ENCODE measurements at places on chromosomes 2 and 18.

GRCh38 chr2:174158003-174158402 is 90.3 kb downstream of the OLA1 start:
- H3K27ac ChIP-seq, result no peak overlapping the region
- H3K27me3 ChIP-seq, result no peaks in the 10 kb centered on the region
- DNase-seq, result no peak
- H3K4me3 ChIP-seq, result no peak overlapping the region
- H3K4me1 ChIP-seq, result no peaks in the 10 kb centered on the region

DNA sequence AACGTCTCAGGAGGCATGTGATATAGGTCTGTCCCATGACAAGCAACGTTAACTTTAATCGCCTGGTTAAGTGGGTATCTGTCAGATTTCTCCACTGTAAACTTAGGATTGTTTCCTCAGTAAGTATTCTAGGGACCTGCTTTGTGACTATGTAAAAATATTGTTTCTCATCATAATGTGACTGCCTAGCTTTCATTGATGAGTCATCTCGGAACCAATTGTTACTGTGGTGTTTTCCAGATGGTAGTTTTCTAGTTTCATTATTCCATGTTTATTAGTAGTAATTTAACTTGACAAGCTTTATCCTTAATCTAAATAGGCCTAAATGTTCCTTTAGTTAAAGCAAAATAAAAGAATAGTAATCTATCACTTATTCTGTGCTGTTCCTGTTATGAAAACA is 28.2 kb upstream of the GATA6 start:
- H3K36me3 ChIP-seq, result no peaks in the 10 kb centered on the region
- H3K4me3 ChIP-seq, result no peak overlapping the region
- H3K27ac ChIP-seq, result no peak overlapping the region

DNA sequence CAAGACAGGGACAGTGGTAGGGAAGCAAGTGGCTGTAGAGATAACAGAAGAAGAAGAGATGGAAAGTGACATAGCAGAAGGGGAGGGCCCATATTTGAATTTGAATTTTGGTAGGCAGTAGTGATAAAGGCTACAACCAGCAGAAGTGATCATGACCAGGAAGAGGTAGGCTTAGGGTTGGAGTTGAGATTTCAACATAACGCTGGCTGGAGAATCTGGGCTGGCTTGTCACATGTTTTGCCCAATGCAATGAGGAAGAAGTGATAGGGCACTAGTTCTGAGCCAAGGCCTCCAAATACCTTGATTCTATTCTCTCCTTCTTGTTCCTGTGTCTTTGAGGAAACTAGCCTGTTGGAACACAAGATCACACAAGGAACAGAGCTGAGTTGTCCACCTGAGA is 69.4 kb downstream of the SCG2 start:
- no peak for DNase-seq
- no peak overlapping the region for H3K4me3 ChIP-seq
- H3K27ac ChIP-seq, result no peak overlapping the region
- H3K4me1 ChIP-seq, result no peaks in the 10 kb centered on the region
- H3K36me3 ChIP-seq, result no peaks in the 10 kb centered on the region
- no peaks in the 10 kb centered on the region for H3K27me3 ChIP-seq

GRCh38 chr2:190413421-190413820 is 5.3 kb downstream of the MFSD6 start:
- no peak for DNase-seq
- H3K4me3 ChIP-seq, result no peak overlapping the region
- no peaks in the 10 kb centered on the region for H3K36me3 ChIP-seq
- H3K27me3 ChIP-seq, result no peaks in the 10 kb centered on the region

DNA sequence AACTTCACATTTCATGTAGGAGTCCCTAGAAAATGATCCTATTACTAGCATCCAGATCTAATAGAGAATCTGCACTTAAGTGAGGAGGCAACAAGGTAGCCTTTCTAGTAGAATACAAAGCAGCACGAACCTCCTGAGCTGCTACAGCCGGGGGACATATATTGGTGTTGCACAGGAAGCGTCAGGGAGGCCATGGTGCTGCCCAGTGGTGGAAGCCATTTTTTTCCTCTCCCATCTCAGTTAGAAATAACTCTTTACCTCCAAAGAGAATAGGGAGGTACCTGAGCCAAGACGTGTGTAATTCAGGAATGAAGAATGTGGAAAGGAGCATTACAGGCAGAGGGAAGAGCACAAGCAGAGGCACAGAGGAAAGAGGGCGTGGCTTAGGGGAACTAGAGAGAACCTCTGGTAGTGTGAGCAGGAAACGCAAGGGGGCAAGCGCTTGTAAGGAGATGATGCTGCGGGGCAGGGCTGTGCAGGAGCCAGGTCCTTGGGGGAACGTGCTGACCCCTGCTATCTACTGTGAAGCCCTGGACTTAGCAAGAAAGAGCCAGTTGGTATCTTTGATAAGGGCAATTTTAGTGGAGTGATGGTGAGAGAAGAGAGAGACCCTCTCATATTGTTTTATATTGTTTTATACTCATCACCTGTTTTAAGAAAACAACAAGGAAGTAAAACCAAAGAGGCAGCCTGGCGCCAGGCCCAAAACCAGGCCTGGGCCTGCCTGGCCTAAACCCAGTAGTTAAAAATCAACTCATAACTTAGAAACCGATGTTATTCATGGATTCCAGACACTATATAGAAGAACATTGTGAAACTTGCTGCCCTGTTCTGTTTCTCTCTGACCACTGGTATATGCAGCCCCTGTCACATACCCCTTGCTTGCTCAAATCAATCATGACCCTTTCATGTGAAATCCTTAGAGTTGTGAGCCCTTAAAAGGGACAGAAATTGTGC is 50.0 kb upstream of the TTC39C start:
- H3K27ac ChIP-seq, result no peak overlapping the region
- H3K36me3 ChIP-seq, result no peaks in the 10 kb centered on the region
- no peaks in the 10 kb centered on the region for H3K27me3 ChIP-seq
- H3K4me1 ChIP-seq, result no peaks in the 10 kb centered on the region
- no peak for DNase-seq
- H3K4me3 ChIP-seq, result no peak overlapping the region

GRCh38 chr2:162069267-162069903 is 4.6 kb downstream of the DPP4 start:
- peak overlapping the region; percentile 28 for H3K27ac ChIP-seq
- peaks cover 40% of the 10 kb centered on the region for H3K4me1 ChIP-seq
- no peak overlapping the region for H3K4me3 ChIP-seq
- H3K27me3 ChIP-seq, result no peaks in the 10 kb centered on the region
- no peaks in the 10 kb centered on the region for H3K36me3 ChIP-seq

DNA sequence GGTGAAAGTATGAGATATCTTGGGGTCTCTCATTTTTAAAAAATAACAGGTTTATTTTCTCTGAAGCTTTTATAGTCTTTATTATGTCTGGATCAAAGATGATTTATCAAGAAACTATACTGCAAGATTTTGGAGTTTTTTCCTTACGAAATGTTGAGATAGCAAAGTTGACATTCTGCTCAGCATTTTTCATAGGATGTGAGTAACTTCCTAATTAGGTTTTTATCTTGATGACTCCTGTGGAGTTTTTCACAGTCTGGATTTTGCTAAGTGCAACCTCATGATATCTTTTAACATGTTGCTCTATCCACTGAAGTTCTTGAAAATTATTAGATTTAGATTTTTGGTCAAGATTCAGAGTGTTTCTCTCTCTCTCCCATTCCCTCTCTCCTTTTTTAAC is 17.8 kb downstream of the TCF7L1 start:
- no peak overlapping the region for H3K27ac ChIP-seq
- peaks cover 16% of the 10 kb centered on the region for H3K4me1 ChIP-seq
- no peak overlapping the region for H3K4me3 ChIP-seq
- H3K36me3 ChIP-seq, result no peaks in the 10 kb centered on the region
- no peaks in the 10 kb centered on the region for H3K27me3 ChIP-seq

DNA sequence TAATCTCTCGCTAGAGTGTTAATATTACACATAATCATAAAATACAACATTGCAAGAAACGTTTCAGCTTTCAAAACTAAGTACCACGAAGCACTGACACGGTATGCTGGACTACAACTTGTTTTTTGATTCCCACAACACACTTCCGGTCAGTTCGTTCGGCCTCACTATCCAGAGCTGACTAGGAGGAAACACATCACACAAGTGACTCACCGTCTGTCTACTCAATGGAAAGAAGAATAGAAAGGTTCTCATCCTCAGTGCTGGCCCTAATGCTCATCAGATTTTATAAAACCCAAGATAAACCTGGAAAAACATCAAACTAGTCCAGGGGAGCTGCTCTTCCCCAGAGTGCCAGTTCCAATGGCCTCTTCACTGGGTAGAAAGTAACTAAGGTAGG is 42.9 kb downstream of the ZNF385B start:
- DNase-seq, result no peak
- no peak overlapping the region for H3K27ac ChIP-seq
- H3K4me3 ChIP-seq, result no peak overlapping the region

DNA sequence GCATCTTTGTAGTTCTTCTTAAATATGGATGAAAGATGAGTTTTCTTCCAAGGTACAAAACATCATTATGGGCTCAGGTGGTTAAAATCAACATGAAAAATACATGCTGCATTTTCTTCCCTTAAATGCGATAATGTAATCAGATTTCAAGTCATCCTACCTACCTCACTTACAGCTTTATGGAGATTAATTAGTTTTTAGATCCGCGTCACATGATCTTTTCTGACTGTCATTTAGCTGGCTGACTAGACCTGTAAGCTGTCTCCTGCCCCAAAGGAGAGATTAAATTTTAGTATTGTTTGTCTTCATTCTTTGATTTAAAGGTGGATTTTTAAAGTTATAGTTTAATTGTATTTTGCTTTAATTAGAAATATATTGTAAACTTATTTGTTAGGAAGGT is 678.0 kb upstream of the ZEB2 start:
- no peaks in the 10 kb centered on the region for H3K4me1 ChIP-seq
- no peak overlapping the region for H3K27ac ChIP-seq
- DNase-seq, result no peak

GRCh38 chr2:233972941-233973575 is 55.9 kb downstream of the TRPM8 start:
- H3K27me3 ChIP-seq, result peaks cover 37% of the 10 kb centered on the region
- H3K4me1 ChIP-seq, result no peaks in the 10 kb centered on the region
- no peak for DNase-seq
- no peak overlapping the region for H3K27ac ChIP-seq

DNA sequence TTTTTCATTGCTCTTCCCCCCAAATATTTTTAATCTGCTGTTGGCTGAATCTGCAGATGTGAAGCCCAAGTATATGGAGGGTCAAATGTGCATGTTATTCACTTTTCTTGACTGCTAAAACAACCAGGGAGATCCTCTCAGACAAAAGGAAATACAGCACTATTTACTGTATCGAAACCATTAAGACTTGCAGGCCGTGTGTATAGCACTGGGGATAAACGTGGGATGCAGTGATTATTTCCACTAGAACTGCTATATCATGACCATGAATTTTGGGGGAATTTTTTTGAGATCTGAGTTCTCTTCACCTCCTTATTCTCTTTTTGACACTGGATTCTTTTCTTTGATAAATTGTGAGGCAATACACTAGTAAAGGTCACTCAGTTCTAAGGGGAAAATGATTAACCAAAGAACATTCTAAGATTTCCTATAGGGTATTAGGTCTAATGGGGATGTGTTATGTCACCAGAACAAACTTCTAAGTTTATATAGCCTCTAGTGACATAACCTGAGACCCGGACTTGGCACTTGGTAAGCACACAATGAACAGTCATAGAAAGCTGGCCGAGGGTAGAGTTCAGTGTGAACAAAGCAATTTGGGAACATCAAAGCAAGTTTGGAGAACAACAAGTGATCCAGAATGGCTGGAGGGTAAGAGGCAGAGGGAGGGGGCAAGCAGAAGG is 14.9 kb upstream of the UGT1A1 start:
- no peak overlapping the region for H3K27ac ChIP-seq
- H3K27me3 ChIP-seq, result no peaks in the 10 kb centered on the region
- no peaks in the 10 kb centered on the region for H3K36me3 ChIP-seq
- no peaks in the 10 kb centered on the region for H3K4me1 ChIP-seq

- no peaks in the 10 kb centered on the region for H3K36me3 ChIP-seq
- H3K4me1 ChIP-seq, result no peaks in the 10 kb centered on the region
- no peak overlapping the region for H3K4me3 ChIP-seq
- no peak for DNase-seq
- no peak overlapping the region for H3K27ac ChIP-seq
- no peaks in the 10 kb centered on the region for H3K27me3 ChIP-seq
These were observed 265.9 kb downstream of the NUP35 start for GRCh38 chr2:183390109-183390508.

GRCh38 chr2:74458938-74459363 is 713 bp downstream of the WBP1 start:
- H3K4me1 ChIP-seq, result peaks cover 12% of the 10 kb centered on the region
- peak overlapping the region; percentile 80 for H3K4me3 ChIP-seq
- H3K27me3 ChIP-seq, result no peaks in the 10 kb centered on the region
- peak overlapping the region; percentile 79 for H3K27ac ChIP-seq
- no peak for DNase-seq

DNA sequence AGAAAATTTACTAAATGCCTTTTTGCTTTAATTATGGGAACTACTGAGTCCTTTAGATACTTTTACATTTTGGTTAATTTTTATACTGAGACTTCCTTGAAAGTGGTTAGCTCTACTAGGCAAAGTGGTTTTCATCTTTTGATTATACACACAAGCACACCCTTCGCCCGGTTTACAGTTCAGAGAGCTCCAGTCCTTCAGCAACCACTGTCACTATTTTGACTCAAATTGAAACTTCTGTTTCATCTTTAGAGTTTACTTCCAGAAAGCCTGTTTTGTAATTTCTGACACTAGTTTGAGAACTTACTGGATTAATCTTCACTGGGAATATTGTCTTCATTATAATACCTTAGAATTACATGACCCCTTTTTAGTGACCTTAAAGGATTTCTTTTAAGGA is 140.3 kb upstream of the FOSL2 start:
- no peaks in the 10 kb centered on the region for H3K36me3 ChIP-seq
- H3K27me3 ChIP-seq, result no peaks in the 10 kb centered on the region
- no peak for DNase-seq
- H3K4me3 ChIP-seq, result no peak overlapping the region
- no peak overlapping the region for H3K27ac ChIP-seq

- H3K27me3 ChIP-seq, result no peaks in the 10 kb centered on the region
- no peaks in the 10 kb centered on the region for H3K36me3 ChIP-seq
- H3K4me3 ChIP-seq, result no peak overlapping the region
- H3K27ac ChIP-seq, result no peak overlapping the region
- no peak for DNase-seq
- no peaks in the 10 kb centered on the region for H3K4me1 ChIP-seq
These were observed 343.8 kb downstream of the CYRIA start for GRCh38 chr2:16321872-16322271.

GRCh38 chr2:147916723-147917122 is 71.9 kb downstream of the ACVR2A start:
- H3K4me1 ChIP-seq, result peaks cover 13% of the 10 kb centered on the region
- DNase-seq, result no peak
- peaks cover 63% of the 10 kb centered on the region for H3K36me3 ChIP-seq
- H3K4me3 ChIP-seq, result no peak overlapping the region
- H3K27ac ChIP-seq, result no peak overlapping the region
- no peaks in the 10 kb centered on the region for H3K27me3 ChIP-seq

Measured in heart left ventricle (tissue), 16 donors.